ENCODE measurements at places on chromosomes 11 and 22.
A peak's percentile ranks its signal among the peaks of the same experiment; 100 is the strongest.

- DNase-seq: no peak
These were observed 5.3 kb downstream of the P2RY6 start for GRCh38 chr11:73277467-73277866.

GRCh38 chr11:10293423-10294289 is at the start of gene SBF2:
SBF2 (minus strand) TSS chr11:10294219; CDS start chr11:10294069, 150 bp downstream.
- DNase-seq: no peak

- DNase-seq: no peak
These were observed 7.7 kb downstream of the PITPNB start for GRCh38 chr22:27911330-27911729.

GRCh38 chr11:102453302-102453695 is 734 bp upstream of the TMEM123 start:
- DNase-seq: peak; percentile 12

DNA sequence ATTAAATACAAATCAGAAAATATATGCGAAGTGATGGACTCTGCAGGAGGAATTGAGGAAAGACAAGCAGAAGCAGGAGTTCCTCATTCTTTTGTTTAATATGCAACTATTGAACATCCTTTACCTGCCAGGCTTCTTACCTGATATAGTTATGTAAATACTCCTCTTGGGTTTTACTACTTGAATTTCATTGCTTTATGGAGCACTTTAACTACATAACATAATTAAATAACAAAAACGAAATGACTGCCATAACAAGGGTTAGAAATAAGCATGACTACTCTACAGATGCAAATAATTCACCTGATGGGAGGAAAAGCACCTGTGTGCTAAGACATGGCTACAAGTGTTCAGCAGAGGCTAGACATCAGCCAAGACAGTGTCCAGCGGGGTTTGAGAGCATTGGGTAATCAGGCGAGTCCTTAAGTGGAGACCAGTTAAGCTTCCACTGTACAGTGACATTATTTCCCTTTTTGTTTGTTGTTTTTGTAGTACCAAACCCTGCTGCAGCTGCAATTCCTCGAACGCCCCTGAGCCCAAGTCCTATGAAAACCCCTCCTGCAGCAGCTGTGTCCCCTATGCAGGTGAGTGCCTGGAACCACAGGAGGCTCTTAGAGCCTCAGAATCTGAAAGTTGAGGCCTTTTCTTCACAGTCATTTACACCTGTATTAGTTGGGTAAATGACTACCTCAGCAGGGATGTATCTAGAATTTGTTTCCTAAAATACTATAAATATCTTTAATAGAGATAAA is 67.4 kb downstream of the SPECC1L start:
- no peak for DNase-seq

GRCh38 chr22:44003405-44004103 is 20.5 kb upstream of the PARVB start:
- no peak for DNase-seq

- no peak for DNase-seq
These were observed 856.2 kb upstream of the CCDC90B start for GRCh38 chr11:84142411-84142810.

GRCh38 chr22:19853058-19853878 is 1.4 kb downstream of the GNB1L start:
- no peak for DNase-seq
